ENCODE measurements at places on chromosomes 13 and 19.

- no peak for DNase-seq
Measured at GRCh38 chr13:27919934-27920676, at the start of gene PDX1. Gene PDX1, plus strand, starts transcription at chr13:27920000. Its CDS starts 139 bp downstream, at chr13:27920139.

GRCh38 chr19:14149509-14149994 is 13.2 kb upstream of the ASF1B start:
- no peak for DNase-seq

DNA sequence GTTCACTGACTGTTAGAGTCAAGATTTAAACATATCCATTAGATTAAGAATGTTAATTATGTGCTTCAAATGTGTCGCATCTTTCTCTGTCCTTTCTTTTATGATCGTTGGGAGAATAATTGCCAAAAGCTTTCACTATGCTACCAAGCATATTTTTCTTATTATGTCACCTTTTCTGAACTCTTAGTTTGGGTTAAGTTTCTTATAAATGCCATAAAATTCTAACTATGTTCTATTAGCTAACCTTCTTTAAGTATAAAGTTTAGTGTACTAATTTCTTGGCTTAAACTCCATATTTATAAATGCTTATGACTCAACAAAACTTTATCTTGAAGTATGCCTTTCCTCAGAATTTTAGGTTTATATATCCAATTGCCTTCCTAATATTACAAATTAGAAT is 1759.4 kb downstream of the PCDH9 start:
- peak; percentile 54 for DNase-seq

- no peak for DNase-seq
Measured at GRCh38 chr19:10339380-10339960, at the start of gene ICAM3. Gene ICAM3, minus strand, starts transcription at chr19:10339624. Its CDS starts 10 bp downstream, at chr19:10339614.

- DNase-seq = no peak
Measured at GRCh38 chr19:47436712-47437401, 17.5 kb upstream of the MEIS3 start.

- no peak for DNase-seq
Measured at GRCh38 chr13:91762957-91763356, 364.5 kb downstream of the GPC5 start.

- no peak for DNase-seq
Measured at GRCh38 chr13:56352361-56352760, 788.4 kb upstream of the PRR20A start.

- no peak for DNase-seq
Measured at GRCh38 chr13:94063848-94064247, 415.6 kb downstream of the DCT start.

GRCh38 chr13:49667773-49668172 is 23.5 kb downstream of the EBPL start:
- DNase-seq = no peak

GRCh38 chr13:75493156-75493555 is 11.2 kb upstream of the TBC1D4 start:
- DNase-seq = no peak

DNA sequence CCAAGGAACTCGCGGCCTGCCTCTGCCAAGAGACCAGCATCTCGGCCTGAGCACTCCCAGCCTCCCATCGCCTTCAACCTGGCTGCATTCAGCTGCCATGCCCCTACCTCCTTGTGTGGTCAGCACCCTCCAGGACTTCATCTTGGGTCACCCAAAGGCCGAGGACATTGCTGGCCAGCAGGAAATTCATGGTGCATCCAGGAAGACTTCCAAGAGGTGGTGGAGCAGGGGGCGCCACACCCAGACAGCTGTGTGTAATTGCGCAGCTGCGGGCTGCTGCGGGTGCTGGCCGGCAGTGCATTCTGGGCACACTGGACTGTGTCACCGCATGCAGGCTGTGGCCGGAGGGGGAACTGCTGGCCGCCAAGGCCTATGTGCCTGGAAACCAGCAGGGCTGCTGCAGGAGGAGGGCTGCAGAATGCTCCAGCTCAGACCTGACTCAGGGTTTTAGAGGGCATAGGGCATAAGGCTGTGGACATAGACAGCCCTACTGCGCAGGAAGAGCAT is 164.3 kb upstream of the TUBA3C start:
- DNase-seq = no peak

- no peak for DNase-seq
Measured at GRCh38 chr13:41312176-41312500, 1.1 kb downstream of the NAA16 start.

DNA sequence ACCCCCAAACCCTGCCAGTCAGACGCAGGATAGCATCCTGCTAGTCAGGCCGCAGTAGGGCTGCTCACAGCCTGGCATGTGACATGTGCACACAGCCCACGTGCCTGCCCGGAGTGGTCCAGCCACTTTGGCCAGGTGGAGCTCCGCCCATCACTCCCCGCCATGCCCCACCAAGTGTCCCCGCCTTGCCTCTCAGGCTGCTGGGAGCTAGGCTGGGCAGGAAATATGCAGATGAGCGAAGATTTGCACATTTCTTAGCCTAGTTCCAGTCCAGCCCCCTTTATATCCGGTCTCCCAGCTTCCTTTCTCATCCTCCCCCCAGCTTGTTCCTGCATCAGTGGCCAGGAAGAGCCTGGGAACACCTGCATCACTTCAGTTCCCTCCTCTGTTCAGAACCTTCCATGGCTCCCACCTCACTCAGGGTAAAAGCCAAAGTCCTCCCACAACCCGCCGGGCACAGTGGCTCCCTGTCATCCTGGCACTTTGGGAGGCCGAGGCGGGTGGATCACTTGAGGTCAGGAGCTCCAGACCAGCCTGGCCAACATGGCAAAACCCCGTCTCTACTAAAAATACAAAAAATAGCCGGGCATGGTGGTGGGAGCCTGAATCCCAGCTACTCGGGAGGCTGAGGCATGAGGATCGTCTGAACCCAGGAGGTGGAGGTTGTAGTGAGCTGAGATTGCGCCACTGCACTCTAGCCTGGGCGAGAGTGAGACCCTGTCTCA is 2.3 kb upstream of the DOCK6 start:
- no peak for DNase-seq

GRCh38 chr19:51552996-51553725 is 17.9 kb upstream of the ZNF175 start:
- DNase-seq = no peak

DNA sequence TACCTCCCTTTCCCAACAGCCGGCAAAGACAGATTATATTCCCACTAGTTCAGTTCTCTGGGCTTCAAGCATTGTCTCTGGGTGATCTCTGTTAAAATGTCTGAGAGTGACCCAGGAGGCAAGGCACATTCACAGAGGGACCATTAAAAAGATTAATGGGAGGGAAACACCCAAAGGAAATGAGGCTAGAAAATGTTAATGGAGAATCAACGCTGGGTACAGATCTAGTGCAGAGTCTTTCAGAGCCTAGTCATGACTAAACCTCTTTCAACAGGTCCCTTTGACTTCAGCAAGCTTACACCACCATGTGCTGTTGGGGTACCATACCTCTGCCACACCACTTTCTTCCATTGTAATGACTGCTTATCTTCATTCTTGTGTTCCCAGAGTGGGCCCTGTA is 358.6 kb downstream of the DCT start:
- DNase-seq = no peak

- DNase-seq = no peak
Measured at GRCh38 chr13:59464926-59465325, 698.8 kb downstream of the DIAPH3 start.

GRCh38 chr13:65856431-65856830 is 1373.7 kb downstream of the PCDH9 start:
- DNase-seq = peak; percentile 4

GRCh38 chr19:54390942-54391577 is 24.2 kb upstream of the TTYH1 start:
- peak; percentile 2 for DNase-seq

GRCh38 chr19:35154525-35155406 is at the start of gene FXYD5:
Gene FXYD5, plus strand, starts transcription at chr19:35154735. Its CDS starts 816 bp downstream, at chr19:35155551.
- no peak for DNase-seq

- DNase-seq = no peak
Measured at GRCh38 chr13:24502533-24503378, 9.8 kb downstream of the PARP4 start.

GRCh38 chr19:17025991-17026658 is 485 bp downstream of the CPAMD8 start:
- no peak for DNase-seq

- no peak for DNase-seq
Measured at GRCh38 chr13:33710924-33711323, 107.0 kb upstream of the RFC3 start.

- no peak for DNase-seq
Measured at GRCh38 chr13:100940658-100941057, 266.1 kb upstream of the TMTC4 start.

- DNase-seq = no peak
Measured at GRCh38 chr19:36009633-36010379, 1.2 kb upstream of the SYNE4 start.

DNA sequence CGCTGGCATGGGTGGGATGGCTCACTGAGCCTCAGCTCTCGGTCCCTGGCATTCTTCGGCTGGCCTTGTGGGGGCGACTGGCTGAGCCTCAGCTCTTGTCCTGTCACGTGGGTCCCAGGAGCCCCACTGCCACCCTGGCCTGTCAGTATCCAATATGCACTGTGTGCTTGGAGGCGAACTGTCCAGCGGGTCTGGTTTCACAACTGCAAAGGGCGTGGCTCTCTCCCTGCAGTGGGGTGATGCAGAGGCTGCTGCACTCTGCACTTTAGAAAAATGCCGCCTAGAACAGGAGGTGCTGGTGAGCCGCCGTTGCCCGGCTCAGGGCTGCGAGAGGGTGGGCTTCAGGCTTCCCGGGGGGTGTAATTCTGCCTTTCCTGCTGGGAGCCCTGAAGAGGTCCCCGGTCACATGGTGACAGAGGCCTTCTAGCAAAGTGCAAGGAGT is 17.0 kb upstream of the TMEM255B start:
- no peak for DNase-seq

- peak; percentile 87 for DNase-seq
Measured at GRCh38 chr19:13796301-13797057, 1.2 kb downstream of the ZSWIM4 start.

DNA sequence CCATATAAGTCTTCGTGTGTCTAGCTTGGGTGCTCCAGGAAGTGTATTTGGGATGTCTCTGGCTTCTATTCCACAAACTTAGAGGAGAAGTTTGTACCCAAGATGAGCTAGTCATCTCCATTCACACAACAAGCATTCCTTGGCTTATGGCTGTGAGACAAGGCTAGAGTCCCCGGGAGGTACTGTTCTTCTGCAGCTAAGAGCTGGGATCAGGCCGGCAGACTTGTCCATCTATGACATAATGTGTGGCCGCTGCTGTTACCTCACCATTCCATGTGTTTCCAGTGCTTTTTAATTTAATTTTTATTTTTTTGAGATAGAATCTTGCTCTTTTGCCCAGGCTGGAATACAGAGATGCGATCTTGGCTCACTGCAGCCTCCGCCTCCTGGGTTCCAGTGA is 20.7 kb downstream of the GATAD2A start:
- DNase-seq = no peak

DNA sequence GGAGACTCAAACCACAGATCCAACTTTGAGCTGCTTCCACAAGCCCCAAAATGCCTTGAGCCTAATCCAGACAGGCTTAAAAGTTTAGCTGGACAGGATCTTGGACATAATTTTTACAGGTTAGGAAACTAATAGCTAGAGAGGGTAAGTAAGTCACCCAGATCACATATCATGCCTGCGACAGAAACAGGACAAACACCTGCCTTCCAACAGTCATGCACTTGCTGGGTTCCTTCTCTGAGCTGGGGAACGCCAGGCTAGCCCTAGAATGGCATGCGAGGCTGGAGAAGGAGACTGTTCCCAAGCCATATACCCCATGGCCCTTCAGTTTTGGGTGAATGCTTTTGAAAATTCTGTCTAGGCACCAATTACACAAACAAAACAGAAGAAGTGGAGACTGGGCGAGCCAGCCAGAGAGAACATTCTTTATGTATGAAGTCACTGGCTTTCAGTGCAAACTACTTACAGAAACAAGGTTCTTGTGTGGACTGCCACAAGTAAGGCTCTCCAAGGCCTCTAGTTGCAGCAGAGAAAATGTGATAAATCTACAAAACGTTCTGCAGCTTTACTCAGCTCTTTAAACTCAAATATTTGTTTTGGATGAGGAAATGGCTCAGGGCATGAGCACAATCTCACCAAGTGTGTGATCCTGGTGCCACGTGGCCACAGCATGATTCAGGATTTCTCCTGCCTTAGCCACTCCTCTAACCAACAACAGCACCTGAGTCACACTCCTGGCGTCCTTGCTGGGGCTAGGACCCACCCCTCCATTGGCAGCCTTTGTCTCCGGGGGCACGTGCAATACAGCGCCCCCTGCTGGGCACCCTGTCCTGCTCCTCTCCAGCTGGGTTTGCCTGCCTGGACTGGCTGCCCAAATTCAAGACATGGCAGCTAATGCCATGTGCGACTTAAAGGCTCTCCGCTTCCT is 73.4 kb upstream of the UBL3 start:
- DNase-seq = peak; percentile 96

Measured in BJ (cell line).